ENCODE measurements at places on chromosomes 3 and 15.

DNA sequence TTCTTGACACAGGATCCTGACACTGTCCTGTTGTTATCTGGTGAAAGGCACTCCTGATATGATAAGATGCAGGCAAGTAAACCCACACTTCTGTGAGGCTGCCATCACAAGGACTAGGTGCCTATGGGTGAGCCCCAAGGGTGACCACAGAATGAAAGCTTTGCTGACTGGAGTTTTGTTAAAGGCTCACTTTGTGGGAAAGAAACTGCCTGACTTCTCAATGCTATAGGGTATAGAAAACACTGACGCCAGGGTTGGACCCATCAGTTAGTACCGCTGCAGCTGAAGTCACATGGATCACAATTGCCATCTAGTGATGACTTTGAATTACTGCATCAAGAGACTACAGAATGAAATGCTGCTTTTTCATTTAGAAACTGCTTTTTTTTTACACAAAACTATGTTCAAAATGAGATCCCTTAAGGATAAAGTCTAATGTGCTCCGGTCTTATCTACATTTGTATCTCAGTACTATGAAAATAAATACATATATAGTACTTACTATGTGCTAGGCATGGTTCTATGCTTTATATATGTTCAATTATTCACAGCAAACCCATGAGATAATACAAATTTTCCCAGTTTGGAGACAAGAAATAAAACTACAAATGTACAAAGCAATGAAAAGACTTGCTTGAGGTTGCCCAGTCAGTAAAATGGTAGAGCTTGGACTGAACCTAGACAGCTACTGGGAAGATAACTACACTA, 64.2 kb upstream of the CMSS1 start:
- DNase-seq = peak; percentile 83

GRCh38 chr3:113170771-113171170, 40.6 kb upstream of the BOC start:
- DNase-seq = no peak

- DNase-seq = no peak
These were observed 116.7 kb downstream of the NR1I2 start for GRCh38 chr3:119898478-119899191.

GRCh38 chr3:5001135-5001534, 21.9 kb downstream of the BHLHE40 start:
- DNase-seq = no peak

GRCh38 chr3:104941785-104942184, 424.9 kb upstream of the ALCAM start:
- no peak for DNase-seq

- DNase-seq = no peak
These were observed 21.1 kb downstream of the UPK1B start for GRCh38 chr3:119194237-119195150.

DNA sequence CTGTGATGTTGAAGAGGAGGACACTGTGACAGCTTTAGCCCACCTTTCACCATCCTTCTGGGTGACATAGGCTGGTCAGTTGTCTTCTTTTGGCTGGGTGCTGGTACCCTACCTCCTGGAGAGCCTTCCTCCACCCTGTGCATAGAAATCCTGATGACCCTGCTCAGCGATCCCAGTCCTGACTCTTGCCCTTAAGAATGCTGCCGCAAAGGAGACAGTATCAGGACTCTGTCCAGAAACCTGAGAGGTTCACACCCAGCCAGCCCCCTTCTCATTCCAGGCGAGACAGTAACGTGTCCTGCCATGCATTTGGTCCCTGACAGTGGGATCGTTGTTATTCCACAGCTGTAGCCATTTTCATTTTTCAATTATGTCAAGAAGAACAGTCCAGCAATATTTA, 312.8 kb upstream of the CHRM5 start:
- no peak for DNase-seq

- no peak for DNase-seq
These were observed 99.1 kb downstream of the UBE2E2 start for GRCh38 chr3:23302271-23302670.

- DNase-seq = no peak
These were observed 12.1 kb upstream of the GATA2 start for GRCh38 chr3:128504963-128505730.

DNA sequence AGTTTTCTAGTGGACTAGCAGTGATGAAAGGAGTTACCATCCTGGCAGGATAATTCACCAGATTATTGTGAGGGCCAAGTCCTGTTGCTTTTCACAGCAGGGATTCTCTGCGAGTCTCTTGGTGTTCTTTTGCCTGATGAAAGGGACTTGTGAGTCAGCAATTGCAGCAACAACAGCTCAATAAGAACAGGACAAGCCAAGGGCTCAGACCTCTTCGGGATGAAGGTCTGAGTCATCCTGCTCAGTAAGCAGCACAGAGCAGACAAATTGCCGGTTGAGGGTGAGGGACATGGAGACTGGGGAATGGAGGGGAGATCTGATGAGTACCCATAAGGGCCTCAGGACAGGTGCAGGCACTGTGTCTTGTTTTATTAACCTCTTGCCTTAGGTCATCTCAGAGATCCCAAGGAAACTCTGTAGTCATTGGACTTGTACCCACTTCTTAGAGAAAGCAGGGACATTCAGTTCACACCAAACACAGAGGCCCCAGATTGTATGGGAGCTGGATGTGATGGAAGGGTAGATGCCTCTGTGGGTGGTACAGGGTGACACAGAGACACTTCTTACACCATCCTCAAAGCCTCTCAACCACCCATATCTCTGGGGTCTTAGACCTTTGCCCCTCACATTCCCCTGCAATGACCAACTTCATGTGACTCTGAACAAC, 173.8 kb upstream of the TLE3 start:
- DNase-seq = no peak

DNA sequence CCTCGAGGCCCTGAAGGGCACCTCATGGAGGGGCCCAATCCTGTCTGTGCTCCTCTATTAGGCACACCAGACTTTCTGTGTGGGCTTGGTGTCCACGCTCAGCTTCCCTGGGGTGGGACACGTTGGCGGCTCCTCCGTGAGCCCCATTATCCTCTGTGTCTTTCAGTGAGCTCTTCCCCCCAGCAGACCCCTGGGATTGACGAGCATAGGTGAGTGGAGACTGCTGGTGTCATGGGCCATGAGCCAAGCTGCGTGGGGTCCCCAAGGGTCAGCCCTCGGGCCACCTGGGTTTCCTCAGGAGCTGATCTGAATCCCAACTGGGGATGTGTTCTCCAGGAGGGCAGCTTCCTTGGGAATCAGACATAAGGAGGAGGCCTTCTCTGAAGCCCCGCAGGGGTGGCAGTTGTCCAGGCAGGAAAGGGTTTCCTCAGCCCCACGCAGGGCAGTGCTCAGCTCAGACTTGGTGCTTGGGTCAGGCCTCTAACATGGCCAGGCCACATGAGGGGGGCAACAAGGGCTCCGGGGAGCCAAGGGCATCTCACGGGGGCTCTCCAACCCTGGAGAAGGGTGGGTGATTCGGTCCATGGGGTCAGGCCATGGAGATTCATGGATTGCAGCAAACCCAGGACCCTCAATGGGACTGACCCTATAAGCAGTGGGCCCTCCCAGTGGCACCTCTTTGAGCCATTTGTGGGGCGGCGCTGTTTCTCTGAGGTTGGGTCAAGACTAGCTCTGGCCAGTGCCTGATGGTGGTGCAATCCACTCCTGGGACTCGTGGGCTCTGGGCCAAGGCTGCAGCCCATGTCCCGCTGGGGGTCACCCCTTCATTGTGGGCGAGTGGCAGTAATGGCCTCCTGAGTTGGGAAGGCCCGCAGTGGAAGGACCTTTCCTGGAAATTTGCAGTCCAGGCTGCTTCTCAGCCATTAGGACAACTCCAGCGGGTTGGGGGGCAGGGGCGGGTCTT, 222.5 kb downstream of the SNRPN start:
- no peak for DNase-seq

- no peak for DNase-seq
These were observed 5.9 kb upstream of the EDEM1 start for GRCh38 chr3:5181469-5182141.

- DNase-seq = no peak
These were observed 781.7 kb downstream of the SQOR start for GRCh38 chr15:46416544-46416943.

- no peak for DNase-seq
These were observed 26.5 kb downstream of the DAPK2 start for GRCh38 chr15:64019764-64020163.

DNA sequence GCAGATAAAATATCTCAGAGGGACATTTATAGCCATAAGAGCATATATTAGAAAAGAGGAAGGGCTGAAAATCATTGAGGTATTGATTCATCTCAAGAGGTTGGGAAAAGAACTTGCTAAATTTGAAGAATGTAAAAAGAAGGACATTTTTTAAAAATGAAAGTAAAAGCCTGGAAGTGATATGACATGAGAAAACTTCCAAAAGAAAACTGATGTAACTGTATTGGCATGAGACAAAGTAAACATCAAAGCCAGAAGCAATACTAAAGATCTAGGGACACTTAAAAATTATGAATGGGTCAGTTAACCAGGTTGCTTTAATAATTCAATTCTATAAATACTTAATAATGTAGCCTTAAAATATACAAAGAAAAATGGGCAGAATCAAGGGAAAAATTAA, 31.9 kb downstream of the CEP63 start:
- DNase-seq = no peak

GRCh38 chr15:63172851-63173451, 15.7 kb upstream of the RPS27L start:
- peak; percentile 84 for DNase-seq

GRCh38 chr15:70432924-70433495, 330.3 kb downstream of the UACA start:
- no peak for DNase-seq

DNA sequence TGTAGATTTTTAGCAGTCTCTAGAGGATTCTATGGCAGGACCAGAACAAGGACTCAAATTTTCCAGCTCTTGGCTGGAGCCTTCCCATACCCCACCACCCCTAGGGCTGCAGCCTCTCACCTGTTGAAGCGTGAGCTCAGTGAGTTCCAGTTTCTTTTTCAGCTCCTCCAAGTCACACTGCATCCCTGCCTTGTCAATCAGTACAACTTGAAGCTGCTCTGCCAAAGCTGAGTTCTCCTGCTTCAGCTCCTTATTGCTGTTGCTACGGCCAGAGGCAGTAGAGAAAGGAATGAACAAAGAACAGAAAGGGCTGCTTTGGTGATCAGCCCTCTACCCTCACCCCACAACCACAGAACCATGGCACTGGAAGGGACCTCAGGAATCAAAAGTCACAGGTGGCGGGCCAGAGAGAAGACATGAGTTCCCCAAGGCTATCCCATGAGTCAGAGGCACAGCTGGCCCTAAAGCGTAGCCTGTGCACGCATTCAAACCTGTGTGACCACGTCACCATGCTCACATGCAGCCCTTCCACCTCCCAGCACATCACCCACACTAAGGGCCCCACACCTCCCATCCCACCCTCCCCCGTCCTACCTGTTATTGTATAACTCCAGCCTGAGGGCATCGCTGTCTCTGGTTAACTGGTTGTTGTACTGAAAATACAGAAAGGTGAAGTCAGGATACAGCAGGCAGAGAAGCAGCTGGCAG, 83.3 kb upstream of the C2CD4B start:
- no peak for DNase-seq

GRCh38 chr3:159786489-159787177, 202.0 kb upstream of the IL12A start:
- DNase-seq = no peak

GRCh38 chr3:75781079-75781745, 4.1 kb downstream of the ZNF717 start:
- DNase-seq = no peak

DNA sequence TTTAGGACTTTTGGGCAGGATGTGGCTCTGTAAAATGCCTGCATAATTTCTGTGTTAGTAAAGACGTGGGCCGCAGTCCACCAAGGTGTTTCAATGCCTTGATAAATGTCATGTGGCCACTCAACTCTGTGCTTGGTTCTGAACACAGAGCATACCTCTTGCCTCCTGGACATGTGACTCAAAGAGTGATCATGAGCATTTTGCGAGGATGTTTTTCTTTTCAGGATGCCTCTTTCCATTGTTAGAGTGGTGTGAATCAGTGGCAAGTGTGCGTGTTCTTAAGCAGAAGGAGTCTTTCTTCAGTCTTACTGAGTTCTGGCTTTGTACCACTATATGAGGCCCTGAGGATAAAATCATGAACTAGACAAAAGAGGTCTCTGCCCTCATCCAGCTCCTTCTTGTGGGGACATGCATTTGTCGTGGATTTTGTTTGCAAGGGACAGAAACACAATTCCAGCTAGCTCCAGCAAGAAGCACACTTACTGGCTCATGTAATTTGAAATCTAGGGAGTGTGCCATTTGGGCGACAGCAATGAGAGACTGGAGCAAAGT, 363.4 kb downstream of the LRTM1 start:
- peak; percentile 62 for DNase-seq

- no peak for DNase-seq
These were observed 31.5 kb upstream of the ARHGEF26 start for GRCh38 chr3:154089421-154090420.

GRCh38 chr3:135239615-135239884, 444.5 kb downstream of the EPHB1 start:
- DNase-seq = no peak

GRCh38 chr3:65758876-65759598, 279.7 kb downstream of the MAGI1 start:
- DNase-seq = no peak

- DNase-seq = peak; percentile 80
These were observed 44.8 kb downstream of the POLR2M start for GRCh38 chr15:57751177-57751800.

- DNase-seq = no peak
These were observed 299.5 kb upstream of the KCNMB2 start for GRCh38 chr3:178236555-178237277.

DNA sequence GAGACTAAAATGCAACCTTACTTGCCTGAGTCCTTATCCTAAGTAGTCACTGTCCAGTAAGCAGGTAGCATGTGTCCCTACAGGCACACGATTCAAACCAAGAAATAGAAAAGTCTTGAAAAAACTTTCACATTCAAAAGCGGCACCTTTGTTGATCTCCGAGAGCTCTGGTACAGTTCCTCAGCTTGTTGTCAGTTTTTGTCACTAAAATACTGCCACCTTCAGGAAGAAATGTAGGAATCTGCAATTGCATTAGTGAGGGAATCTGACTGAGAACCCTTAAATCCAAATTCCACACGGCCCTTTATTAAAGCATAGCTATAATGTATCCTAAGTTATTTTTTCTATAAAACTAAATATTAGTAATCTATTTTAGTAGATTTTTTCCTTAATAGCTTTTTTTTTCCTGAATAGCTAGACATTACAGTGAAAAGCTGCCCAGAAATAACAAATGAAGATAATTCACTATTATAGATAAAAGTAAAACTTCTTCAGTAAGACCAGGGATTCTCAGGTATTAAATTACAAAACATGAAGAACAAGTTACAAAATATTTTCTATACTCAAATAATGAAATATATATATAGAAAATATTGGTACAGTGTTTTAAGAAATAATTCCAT, 44.0 kb downstream of the CCDC54 start:
- DNase-seq = peak; percentile 80

DNA sequence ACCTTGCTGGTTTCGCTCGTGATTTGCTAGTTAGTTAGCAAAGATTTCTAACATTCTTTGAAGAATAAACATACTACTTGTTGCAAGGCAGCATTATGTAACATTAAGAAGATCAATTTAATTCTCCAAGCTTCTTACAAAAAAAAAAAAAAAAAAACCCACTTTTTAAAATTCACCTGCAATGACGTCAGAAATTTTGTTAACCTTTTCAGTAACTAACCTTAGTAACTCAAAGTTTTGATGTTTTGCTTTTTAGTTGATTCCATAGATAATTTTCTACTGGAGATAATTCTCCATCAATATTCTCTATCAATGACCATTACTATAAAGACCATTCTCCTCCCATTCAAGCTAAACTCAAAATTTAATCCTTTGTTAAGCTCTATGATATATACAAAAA, 491.8 kb upstream of the TBL1XR1 start:
- DNase-seq = no peak

- DNase-seq = no peak
These were observed 101.9 kb upstream of the KCNH8 start for GRCh38 chr3:19046440-19046839.

- DNase-seq = no peak
These were observed 196.0 kb downstream of the DPH6 start for GRCh38 chr15:35349916-35350315.
